ENCODE measurements at places on chromosomes 11 and 22.

- peak; percentile 4 for DNase-seq
Observed at GRCh38 chr11:104198576-104198975, 34.6 kb upstream of the PDGFD start.

GRCh38 chr11:117318738-117319137 is 2.7 kb upstream of the BACE1 start:
- no peak for DNase-seq

DNA sequence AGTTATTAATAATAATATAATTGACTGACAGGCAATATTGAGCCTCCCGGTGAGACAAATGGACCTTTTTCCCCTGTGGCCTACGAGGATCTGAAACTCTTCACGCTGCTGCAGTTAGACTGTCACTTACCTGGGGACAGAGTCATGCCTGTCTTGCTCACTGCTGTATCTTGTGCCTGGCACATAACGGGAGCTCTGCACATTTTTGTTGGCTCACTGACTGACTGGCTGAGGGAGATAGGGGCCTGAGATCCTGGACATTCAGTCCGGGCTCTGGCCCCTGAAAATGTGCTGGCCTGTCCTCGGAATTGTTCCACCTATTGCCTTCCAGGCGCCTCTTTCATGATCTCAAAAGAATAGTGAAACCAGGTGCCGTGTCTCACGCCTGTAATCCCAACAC is 743 bp upstream of the CD3D start:
- no peak for DNase-seq

GRCh38 chr11:36257351-36257750 is 31.9 kb downstream of the COMMD9 start:
- no peak for DNase-seq

GRCh38 chr11:97888641-97889040 is 1132.1 kb upstream of the CNTN5 start:
- DNase-seq, result peak; percentile 46

- DNase-seq, result no peak
Observed at GRCh38 chr11:62880231-62880802, 379 bp upstream of the SLC3A2 start.

- no peak for DNase-seq
Observed at GRCh38 chr11:116176484-116177005, 596.2 kb downstream of the BUD13 start.

Data from NCI-H748 treated with DMSO at 0.1 percent for 48 hours (cell line).